ENCODE measurements at places on chromosomes 11 and 22.

DNA sequence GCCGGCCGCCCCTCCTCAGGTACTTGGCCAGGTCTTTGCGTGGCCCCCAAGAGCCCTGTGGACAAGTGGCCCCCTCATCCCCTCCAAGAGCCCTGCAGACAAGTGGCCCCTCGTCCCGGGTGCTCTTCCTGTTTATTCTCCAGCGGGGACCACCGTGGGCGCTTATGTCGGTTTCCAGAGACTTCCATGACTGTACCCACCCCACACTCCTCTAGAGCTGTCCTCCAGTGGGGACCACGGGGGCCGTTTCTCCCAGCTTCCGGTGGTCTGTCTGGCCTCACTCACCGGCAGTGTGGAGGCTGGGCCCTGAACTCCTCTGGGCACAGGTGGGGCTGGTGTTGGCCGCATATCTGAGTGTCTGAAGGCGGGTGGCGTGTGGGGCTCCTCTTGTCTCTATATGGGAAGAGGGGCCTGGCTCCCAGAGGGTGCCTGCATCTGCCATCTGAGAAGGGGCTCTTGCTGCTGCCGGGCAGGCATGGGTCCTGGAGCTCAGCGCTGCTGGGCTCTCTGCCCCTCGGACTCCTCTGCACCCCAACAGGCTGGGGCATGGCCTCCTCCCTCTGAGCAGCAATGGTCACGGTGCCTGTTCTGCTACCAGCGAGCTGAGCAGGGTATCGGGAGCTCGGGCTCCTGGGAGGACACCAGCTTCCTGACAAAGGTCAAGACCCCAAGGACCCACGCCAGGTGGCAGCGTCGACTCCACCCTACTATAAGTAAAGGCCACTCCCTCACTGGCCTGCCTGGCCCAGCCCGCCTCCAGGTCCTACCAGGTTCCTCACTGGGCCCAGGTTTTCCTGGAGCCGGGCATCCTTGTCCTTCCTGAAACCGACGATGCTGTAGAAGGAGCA lies 1264.3 kb downstream of the BRD1 start:
- no peak for DNase-seq

- no peak for DNase-seq
Measured at GRCh38 chr11:39992551-39992950, 1466.9 kb downstream of the LRRC4C start.

DNA sequence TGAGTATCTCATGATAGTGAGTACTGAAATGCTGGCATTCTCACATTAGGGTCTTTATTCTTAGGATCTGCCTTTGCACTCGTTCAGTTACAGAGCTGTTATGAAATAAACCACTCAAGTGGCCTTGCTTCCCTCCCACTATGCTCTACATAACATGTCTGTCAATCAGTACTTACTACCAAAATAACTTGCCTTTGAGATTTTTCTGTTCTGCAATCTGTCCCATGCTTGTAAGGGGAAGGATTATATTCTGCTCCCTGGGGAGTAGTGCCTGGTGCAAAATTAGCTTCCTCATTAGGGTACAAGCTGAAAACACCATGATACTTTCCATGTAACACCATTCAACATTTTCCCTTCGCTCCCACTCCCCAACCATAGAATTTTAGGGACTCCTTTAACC lies 1.9 kb upstream of the GRAP2 start:
- DNase-seq, result no peak

DNA sequence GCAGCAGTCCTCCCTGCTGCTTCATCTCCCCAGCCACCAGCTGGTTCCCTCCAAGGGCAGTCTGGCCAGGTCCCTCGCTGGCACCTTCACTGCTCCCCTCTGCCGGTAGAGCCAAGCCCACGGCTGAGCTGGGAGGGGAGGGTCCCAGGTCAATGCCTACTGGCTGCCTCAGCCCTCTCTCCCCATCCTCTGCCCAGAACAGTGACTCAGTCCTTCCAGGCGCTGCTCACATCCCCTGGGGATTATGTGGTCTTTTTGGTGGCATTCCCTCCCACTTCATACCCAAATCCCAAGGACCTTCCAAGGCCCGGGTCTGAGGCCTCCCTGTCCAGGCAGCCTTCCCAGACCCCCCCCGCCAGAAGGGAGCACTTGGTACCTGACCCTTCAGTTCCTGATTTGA lies 44.9 kb downstream of the WNT7B start:
- DNase-seq, result no peak

- DNase-seq, result no peak
Measured at GRCh38 chr11:67695606-67696005, 21.2 kb upstream of the ALDH3B2 start.

DNA sequence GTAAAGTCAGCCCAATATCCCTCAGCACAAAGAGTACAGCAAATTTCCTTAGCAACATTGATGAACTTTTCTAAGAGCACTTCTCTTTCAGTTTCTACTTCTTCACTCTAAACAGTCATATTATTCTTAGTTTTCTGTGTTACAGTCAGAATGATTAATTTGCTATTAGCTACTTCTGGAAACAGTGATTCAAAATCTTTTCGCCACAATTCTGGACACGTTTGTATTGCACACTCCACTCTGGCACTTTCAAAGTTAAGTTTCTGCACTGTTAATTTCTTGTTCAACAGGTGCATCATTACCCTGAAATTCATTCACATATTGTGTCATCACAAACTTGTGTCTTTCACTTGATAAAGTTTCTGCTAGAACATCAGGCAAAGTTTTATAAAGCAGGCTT lies 22.5 kb downstream of the ABTB2 start:
- no peak for DNase-seq

Measured in HFF-Myc (cell line).